ENCODE measurements at places on chromosomes 2 and 18.

GRCh38 chr2:37084797-37085196 lies 479 bp downstream of the GPATCH11 start:
- DNase-seq: no peak

- DNase-seq: no peak
Observed at GRCh38 chr18:40094441-40094840, 1860.6 kb upstream of the PIK3C3 start.

- DNase-seq: no peak
Observed at GRCh38 chr2:212863185-212863588, 288.2 kb downstream of the IKZF2 start.

GRCh38 chr2:80169811-80170594 lies 134.5 kb downstream of the LRRTM1 start:
- no peak for DNase-seq

- DNase-seq: no peak
Observed at GRCh38 chr2:19898592-19899329, 3.0 kb downstream of the TTC32 start.

- DNase-seq: no peak
Observed at GRCh38 chr2:47060652-47061170, 94.4 kb downstream of the STPG4 start.

DNA sequence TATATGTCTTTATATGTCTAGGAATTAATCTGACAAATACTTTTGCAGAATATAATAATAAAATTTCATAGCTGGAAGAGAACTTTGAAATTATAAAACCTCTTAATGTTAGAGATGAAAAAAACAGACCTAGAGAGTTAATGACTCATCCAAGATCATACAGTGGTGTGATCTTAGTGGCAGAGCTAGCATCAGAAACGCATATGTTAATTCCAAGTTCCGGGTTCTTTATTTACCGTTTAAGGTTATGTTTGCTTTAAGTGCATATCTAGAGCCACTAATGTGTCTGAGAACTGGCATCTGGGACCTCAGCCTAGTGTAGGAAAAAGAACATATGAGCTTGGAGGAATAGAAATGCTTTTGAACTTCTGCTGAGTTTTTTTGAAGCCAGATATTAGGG lies 24.3 kb downstream of the CERS6 start:
- no peak for DNase-seq

DNA sequence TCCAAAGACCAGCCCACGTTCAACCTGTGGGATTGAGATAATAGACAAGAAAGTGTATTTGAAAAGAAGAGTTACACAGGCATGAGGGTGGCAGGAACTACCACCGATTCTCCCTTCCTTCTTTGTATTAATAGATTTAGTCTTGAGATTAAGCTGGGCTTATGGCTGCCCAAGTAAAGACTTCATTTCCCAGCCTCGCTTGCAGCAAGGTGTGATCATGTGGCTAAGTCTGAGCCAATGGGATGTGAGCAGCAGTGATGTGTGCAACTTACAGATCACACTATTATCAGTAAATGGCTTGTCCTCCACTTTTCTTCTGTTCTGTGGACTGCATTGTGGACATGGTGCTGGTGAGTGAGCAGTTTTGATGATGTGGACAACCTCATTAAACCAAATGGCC lies 101.7 kb downstream of the POLR1A start:
- DNase-seq: no peak

DNA sequence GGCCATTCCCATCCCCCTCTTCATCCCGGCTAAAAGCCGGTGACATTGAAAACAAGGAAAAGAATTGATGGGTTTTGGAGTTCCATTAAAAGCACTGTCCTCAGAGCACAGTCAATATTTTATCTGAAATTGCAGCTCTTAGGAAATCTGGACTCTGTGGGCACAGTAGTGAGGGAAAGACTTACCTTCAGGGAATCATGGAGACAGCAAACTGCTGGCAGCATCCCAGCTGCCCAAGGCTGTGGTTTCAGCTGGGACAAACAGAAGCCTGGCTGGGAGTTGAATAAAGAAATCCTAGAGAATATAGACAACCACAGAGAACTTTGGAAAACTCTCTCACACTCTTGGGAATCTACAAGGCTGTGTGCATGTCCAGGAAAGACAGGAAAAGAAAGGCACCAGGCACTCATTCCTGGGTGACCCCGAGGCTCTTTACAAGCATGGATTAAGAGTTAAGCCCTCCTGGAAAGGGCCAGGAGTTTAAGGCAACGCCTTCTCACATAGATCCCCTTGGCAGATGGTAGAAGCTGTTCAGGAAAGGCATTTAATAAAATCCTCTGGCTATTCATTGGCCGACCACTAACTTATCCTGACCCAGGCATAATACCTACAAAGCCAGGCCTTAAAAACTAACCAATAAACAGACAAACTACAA lies 255.1 kb downstream of the MYT1L start:
- no peak for DNase-seq

- no peak for DNase-seq
Observed at GRCh38 chr2:149346272-149346671, 15.9 kb downstream of the LYPD6 start.

DNA sequence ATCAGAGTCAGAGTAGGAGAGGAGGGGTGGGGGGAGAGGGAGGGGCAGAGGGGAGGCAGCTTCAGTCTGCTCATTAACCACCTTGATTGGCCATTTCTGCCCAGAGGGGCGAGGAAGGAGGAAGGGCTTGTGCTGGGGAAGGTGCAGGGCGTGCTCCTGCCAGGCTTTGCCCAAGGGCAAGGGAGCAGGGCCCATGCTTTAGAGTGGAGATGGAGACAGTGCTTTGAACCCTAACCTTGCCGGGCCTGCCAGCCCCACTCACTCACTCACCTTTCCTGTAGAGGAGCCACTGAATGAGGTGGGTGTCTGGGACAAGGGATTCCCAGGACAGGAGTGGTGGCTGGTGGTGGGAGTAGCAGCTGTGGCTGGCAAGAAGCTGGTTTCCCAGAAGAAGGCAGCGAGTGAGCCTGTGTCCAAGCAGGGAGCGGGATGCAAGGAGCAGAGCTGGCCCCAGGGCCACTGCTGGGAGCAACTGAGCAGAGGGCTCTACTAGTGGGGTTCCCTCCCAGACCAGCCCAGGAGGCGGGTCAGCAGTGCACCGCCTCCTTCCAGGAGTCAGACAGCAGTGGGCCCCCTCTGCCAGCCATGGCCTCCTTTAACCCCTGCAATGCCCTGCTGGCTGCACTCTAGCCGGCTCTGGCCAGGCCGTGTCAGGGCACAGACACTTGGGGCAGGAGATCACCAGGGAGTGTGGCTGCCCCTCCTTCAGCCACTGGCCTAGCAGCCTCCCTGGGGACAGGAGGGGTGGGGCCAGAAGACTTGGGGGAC lies 3.6 kb upstream of the RUFY4 start:
- no peak for DNase-seq

GRCh38 chr2:69116438-69116837 lies 103.5 kb downstream of the ANTXR1 start:
- no peak for DNase-seq

GRCh38 chr18:31660763-31661162 lies 23.6 kb downstream of the B4GALT6 start:
- DNase-seq: no peak

GRCh38 chr2:10166676-10167292 lies 44.2 kb downstream of the RRM2 start:
- DNase-seq: no peak

DNA sequence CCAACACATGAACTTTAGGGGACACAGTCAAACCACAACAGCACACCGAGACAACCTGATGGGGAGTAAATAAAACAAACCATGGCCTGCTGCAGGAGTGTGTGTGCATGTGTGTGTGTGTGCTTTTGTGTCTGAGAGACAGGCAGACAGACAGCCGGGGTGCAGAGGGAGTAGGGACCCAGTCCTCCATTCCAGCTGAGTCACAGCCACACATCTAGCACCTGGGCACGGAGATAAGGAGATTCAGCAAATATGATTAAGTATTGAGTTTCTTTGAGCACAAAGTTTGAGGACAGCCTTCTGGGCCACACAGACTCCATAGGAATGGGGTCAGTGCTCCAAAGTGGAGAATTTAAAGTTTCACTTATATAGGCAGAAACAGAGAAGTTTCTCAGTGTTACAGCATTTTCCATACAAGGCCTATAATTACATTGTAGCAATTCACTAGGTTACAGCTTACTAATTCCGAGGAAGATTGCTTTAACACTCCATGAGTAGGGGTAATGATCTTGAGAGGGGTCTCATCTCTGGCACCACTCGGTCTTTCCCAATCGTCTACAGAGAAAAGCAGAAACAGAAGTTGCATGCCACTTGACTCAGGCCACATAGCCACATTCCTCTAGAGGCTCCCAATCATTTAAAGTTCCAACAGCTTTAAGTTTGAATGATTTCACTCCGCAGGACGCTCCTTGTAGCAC lies 30.8 kb upstream of the PRLH start:
- no peak for DNase-seq

- no peak for DNase-seq
Observed at GRCh38 chr2:126677176-126677538, 21.2 kb downstream of the GYPC start.

DNA sequence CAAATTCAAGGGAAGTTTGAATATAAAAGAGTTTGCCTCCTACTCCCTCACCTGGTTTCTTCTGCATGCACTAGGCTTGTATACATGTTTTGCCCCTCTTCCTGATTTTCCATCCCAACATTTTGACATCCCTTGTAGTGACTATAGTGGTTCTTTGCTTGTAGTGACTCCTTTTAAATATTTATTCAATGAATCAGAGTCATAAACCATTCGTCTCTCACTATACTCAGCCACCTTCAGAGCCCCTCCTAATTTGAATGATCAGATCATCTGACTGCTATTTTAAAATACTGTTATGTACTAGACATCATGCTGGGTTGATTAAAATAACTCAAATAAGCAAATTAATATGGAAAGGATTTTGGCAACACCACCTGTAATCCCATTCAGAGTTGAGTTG lies 492.1 kb upstream of the PIK3C3 start:
- DNase-seq: no peak

GRCh38 chr18:35174093-35174731 lies 66.6 kb upstream of the ZNF397 start:
- DNase-seq: no peak

DNA sequence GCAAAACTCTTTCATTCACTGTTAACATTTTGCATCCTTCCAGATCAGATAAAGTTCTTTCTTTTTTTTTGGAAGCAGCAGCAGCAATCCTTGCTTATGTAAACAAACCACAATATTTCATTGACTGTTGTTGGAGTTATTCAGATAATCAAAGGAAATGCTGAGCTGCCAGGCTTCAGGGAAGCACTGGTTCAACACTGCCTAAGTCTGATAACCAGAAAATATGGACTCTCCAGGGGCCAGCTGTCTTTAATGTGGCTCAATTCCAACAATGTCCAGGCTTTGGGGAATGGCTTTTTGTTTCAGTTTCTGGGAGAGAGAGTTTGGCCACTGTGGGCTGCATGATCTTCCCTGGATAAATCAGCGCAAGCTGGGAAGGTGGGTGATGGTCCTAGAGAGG lies 354.3 kb downstream of the AKAIN1 start:
- DNase-seq: no peak

- DNase-seq: no peak
Observed at GRCh38 chr18:50720325-50720674, 99.5 kb downstream of the MRO start.

DNA sequence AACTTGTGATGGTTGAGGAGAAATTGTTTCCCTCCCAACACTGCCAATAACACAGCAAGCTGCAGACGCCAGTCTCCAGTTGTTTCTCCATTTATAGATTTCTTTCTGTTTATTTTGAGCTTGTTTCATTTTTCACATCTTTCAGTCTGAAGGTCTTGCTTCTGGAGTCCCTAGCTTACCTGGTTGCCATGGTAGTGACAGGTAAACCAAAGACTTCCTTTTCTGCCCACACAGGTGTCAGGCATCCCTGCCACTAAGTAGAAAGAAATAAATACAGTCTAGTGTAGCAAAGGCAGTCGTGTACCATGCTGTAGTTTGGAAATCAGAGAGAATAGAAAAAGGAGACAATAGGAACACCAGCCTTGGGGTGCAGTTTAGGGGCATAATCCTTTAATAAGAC lies 82.8 kb downstream of the MARCHF4 start:
- no peak for DNase-seq
